ENCODE measurements at places on chromosomes 12 and 14. TPM values are rescaled to one million over a fixed set of nuclear protein-coding genes. Genes with fewer than 3 reads are reported as not detected.

DNA sequence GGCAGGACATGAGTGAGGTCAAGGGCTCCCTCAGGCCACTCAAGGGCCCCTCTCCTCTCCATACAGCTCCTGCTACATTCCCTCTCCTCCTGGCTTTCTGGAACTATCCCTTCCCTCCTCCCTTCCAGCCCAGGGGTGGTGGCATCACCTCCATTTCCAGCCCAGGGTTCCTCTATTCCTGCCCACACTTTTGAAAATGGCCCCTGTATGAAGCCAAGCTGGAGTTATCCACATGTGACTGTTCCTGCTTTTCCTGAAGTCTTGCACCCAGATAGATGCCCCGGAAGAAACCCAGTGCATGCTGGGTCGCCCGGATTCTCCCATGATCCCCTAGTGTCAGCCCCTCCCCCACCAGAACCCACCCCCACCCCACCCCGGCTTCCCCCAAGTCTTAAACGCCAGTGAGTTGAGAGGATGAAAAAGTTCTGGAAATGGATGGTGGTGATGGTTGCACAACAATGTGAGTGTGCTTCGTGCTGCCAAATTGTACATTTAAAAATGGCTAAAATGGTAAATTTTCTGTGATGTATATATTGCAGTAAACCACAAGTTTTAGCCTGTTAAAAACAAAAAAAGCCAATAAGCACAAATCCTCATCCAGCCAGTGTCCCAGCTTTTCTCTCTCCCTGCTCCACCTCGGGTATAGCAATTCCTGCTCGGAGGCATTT is 136.9 kb downstream of the SCARB1 start:
- no peak for DNase-seq

- no peak for DNase-seq
Observed at GRCh38 chr12:67322580-67322979, 53.4 kb downstream of the CAND1 start.

The TMEM119 gene
- not detected for total RNA-seq

DNA sequence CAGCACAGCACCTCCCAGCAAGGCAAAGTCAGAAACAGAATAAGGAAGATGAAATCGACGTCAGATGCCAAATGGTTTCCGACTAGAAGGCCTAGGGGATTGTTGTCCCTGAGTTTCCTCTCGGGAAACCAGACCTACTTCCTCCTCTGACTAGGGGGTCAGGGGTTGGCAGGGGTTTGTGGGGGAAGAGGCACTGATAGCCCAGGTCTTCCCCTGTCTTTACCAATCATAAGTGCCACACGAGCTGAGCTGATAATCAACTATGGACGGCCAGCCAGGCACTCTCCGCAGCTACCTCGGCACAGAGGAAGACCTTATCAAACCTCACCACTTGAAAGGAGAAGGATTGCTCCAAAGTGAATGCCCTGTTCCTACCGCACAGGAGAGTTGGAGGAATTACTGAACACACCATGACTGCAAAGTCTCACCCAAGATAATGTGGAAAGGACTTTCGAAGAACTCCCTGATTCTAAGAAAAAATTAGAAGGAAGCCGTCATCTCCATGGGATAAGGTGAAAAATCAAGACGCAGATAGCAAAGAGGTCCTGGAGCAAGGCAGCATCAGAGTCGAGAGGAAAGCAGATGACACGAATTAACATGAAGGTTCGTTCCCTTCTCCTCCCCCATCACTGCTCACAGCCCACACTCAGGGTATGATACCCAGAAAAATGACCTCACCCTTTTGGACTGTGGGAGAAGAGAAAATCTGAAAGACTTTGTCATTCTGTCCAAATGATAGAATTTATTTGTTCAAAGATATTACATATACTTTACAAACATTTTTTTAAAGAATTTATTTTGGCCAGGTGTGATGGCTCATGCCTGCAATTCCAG is 77.7 kb upstream of the MED13L start:
- DNase-seq: no peak

- no peak for DNase-seq
Observed at GRCh38 chr12:8701046-8701660, 3.4 kb downstream of the RIMKLB start.

The RPL41 gene
- 2,425 TPM for total RNA-seq

DNA sequence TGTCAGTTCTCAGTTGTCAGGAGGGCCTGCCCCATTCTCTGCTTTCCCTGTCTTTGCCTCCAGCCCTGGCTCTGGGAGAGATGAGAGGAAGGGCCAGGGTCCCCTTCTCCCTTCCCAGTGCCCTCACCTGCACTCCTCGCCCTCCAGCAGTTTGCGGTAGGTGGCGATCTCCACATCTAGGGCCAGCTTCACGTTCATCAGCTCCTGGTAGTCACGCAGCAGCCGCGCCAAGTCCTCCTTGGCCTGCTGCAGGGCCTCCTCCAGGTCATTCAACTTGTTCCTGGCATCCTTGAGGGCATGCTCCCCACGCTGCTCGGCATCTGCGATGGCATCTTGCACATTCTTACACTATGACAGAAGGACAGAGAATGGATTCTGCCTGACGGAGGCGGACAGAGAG is 5.4 kb downstream of the KRT2 start:
- DNase-seq: no peak

The PTPRB gene
- total RNA-seq: 113 TPM

DNA sequence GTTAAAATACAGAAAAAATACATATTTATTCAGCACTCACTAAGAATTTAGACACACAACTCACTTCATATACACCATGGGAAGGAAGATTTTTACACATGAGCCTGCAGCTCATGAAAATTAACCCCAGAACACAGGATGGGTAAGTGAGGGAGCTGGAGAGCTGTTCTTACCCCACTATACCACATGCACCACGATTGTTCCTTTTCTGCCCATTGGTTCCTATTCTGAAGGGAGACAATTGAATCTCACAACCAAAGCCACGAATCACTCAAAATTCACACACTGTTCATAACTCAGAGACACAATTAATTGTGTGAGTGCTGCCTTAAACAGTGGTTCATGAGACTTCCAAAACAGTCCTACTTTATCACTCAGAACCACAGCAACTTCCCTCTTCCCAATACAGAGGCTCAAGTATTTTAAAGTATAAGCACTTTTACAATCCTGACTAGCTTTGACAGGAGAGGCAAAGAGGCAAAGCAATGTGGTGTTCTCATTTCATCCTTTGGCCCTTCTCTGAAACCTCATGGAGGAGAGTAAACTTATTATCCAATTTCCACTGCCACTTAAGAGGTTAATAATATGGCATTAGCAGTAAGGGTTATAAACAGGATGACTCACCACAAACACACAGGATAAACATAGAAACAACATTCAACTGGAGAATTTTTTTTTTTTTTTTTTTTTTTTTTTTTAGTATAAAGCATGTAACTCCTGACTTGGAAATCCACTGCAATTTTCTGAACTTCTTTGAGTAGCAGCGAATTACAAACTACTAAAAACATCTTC is 59.5 kb downstream of the ITPR2 start:
- DNase-seq: no peak

DNA sequence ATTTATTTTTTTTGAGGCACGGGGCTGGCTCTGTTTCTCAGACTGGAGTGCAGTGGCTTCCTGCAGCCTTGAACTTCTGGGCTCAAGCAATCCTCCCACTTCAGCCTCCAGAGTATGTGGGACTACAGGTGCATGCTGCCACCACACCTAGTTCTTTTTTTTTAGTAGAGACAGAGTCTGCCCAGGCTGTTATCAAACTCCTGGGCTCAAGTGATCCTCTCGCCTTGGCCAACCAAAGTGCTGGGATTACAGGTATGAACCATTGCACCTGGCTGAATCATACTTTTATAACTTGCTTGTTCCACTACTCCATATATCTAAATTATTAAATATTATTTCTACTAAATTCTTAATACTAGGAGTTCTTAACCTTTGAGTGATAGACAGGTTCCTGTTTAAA is 111.6 kb downstream of the BTG1 start:
- DNase-seq: no peak

- DNase-seq: no peak
Observed at GRCh38 chr12:93585247-93585646, 12.8 kb downstream of the SOCS2 start.

DNA sequence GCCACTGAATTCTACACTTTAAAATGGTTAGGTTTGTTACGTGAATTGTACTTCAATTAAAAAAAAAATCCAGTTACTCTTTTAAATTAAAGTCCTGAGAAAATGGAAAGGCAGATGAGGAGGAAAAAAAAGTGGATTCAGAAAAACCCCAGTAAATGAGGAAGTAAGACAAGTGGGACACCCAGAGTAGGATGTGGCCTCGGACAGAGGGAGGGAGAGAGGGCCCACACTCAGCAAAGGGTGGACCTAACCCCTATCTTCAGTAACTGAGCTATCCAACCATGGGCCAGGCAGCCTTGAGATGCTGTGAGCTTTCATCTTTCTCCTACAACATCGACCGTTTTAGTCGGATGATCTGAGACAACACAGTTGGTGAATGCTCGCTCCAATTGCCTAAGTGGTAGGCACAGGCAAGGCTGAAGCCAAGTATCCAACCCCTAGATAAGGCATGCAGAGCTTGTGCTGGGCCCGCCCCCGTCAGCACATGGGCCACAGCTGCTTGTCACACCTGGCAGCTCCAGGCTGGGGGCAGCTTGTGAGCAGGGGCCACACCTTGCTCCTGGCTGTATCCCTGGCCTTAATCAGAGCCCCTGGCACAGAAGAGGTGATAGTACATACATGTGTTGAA is 142.1 kb downstream of the TTC7B start:
- DNase-seq: no peak

The GLIPR1L1 gene
- total RNA-seq: not detected

GRCh38 chr14:60544659-60545058 is 35.7 kb downstream of the SIX6 start:
- DNase-seq: no peak

- no peak for DNase-seq
Observed at GRCh38 chr12:2187195-2187945, 134.6 kb downstream of the CACNA1C start.

DNA sequence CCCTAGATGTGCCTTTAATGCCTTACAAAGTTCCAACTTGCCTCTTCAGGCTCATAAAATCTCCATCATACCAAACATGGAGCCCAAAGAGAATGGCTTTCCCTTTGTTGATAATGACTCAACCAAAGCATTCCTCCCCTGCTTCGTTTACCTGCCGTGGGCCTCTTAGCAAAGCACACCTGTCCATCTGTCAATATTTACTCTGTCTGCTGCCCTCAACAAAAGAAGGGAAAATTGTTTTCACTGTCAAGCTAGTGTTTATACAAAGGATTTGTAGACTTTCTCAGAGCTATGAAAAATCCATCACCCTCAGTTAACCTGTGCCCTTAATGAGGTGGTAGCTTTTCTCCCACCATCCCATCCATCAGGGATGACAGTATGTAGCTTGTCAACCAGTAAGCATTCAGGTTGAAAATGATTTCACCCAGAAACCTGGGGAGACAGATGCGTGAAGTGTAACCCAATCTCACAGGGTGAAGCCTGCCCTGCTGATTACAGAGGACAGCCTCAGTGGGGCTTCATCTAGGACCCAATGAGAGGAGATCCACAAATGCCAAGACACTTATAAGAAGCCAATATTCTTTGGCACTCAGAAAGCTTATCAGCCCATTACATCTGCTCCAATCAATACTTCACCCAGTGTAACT is 278.1 kb downstream of the NUAK1 start:
- DNase-seq: no peak

- no peak for DNase-seq
Observed at GRCh38 chr12:32476446-32476845, 77.1 kb downstream of the FGD4 start.

DNA sequence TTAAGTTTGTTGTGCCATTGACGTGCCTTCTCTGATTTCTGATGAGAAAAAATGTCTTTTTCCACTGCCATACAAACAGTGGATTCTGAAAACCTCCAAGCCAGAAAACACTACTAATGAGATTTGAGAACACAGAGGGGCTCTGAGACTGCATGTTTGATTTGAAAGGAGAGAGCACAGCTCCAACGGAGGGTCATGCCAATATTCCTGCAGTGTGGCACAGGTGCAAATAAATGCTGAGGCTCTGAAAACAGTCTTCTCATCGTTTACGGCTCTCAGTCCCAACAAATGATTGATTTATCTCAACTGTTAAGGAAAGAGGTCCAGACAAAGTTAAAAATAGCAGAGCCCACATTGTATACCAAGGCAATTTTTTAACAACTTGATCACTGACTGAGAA is 128.7 kb downstream of the KCNH5 start:
- DNase-seq: no peak

The KRT82 gene
- total RNA-seq: not detected
